ENCODE measurements at places on chromosomes 1 and 21. TPM values are rescaled to one million over a fixed set of nuclear protein-coding genes. Genes with fewer than 3 reads are reported as not detected.
A peak's percentile ranks its signal among the peaks of the same experiment; 100 is the strongest.

DNA sequence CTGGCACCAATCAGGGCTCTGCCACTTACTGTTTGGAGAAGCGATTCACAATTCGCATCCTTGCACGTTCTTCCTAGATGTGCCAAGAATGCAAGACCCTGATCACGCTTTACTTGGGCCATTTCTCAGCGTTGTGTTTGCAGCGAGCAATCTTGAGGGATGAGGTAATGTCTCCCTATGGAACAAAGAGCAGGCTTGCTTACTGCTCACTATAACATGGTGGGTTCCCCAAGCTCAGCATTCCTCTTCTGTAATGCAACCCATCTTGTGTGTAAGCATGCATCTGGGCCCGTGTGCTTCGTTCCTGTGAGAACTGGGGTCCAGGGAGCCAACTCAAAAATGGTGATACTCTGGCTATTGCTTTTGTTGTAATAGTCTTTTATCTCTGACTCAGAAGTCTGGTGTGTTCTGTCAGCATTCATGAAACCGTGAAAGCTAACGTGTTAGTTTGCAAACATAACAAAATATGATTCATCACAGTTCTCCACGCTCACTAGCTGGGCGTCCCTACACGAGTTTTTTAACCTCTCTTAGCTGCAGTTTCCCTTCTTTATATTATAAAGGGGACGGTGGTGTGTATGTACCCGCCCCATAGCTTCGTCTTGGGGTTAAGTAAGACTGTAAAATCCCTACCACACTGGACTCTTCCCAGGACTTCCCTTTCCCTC is 33.3 kb downstream of the DNTTIP2 start:
- DNase-seq, result no peak

Gene KIF26B
- 4.0 TPM for total RNA-seq

Gene AXDND1
- total RNA-seq, result not detected

Gene LCE2D
- total RNA-seq, result not detected

Gene RGS18
- total RNA-seq, result not detected

DNA sequence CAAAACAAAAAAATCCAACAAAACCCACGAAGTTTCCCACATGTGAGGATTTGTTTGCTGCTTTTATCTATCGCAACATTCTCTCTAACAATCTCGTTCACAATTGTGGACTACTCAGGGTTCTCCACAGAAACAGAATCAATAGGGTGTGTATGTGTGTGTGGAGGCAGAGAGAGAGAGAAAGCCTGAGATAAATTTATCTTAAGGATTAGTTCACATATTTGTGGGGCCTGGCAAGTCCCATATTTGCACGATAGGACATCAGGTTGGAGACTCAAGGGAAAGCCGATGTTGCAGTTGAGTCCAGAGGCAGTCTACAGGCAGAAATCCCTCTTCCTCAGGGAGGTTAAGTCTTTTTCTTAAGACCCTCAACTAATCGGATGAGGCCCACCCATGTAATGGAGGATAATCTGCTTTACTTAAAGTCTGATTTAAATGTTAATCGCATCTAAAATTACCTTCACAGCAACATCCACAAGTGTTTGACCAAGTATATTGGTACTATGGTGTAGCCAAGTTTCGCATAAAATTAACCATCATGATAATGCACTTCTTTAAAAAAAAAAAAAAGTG is 31.7 kb downstream of the ADAMTS1 start:
- no peak for DNase-seq

DNA sequence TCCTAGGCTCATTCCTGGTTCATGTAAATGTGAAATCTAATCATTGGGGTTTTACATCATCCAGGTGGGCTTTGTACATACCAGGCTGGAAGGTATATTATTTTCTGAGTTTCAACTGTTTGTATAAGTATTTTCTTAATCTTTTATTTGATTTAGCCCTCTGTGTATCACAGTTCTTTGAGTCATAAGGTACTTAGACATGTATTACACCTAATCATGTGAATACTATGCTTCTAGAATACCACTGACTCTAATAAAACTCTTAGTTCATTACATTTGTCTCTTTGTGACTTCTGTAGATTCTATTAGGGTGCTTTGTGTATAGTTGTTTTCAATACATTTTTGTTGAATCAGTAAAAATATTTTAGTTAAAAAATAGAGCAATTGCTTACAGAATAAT is 92.8 kb downstream of the ZFYVE9 start:
- no peak for DNase-seq

DNA sequence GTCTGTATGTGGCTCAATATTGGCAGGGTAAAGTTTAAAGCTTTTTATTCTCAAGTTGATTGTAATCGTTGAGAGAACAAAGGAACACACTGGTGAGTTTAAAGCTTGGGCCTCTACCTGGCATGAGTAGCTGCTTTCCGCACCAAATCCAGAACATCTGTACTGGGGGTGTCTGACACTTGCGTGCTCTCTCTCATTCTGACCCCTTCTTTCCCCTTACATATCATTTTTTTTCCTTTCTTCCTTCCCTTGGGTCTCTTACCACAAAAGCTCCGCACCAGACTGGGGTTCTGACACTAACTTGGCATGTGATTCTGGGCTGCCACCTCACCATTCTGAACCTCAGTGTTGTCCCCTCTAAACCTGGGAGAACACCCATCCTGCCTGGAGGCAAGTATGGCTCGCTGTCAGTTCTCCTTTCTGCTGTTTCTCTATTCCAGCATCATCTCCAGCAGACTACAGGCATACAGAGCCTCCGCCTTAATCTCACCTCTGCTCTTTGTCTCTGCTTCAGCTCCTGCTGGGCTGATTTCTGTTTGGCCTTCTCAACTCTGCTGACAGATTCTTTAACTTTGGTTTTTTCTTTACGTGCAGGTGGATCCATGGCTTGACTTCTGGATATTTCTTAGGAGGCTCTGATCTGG is 859 bp upstream of the ERMAP start:
- no peak for DNase-seq

DNA sequence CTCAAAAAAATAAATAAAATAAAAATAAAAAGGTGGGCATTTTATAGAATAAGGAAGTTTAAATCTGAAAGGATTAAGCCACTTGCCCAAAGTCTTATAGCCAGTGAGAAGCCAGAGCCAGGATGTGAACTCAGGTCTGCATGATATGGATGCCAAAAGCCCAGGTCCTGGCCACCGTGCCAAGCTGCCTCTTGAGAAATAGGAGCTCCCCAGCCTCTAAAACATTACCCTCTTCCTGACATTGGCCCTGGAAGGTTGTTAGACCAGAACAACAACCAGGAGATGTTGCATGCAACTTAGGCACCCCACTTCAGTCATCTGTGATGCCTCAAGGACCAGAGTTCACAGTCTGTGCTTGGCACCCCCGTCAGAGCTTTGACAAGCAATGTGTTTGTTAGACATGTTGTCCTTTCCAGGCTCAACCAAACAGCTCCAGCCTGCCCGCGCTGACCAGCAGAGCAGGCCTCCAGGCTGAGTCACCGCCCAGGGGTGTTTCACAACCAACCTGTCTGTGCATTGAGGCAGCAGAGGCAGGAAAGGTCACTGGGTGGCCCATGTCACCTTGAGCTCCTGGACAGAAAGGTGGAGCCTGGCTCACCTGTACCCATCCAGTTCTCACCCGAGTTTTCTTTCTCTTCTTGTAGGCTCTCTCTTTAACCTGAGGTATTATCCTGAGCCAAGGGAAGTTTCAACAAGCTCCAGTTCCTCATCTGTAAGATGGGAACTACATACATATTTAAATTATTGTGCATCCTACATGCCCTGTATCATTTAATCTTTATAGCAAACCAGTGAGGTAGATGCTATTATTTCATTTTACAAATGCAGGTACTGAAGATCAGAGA is 14.9 kb upstream of the MED18 start:
- DNase-seq, result no peak

Gene ACTL8
- total RNA-seq, result not detected

DNA sequence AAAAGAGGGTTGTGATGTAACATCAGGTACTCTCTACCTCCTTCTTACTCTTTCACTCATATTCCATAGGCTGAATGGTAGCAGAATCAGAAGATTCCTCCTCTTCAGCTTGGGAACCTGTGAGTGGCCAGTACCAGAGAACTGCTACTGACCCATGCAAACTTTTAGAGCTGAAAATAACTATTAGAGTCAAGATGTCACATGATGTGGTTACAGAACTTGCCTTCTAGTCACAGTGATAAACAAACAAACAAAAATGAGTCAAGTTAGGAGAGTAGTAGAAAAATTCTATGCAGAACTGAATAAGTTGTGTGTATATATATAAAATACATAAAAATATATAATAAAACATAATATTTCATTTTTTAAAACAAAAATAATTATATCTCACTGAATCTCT is 47.6 kb upstream of the RGS1 start:
- DNase-seq, result no peak

DNA sequence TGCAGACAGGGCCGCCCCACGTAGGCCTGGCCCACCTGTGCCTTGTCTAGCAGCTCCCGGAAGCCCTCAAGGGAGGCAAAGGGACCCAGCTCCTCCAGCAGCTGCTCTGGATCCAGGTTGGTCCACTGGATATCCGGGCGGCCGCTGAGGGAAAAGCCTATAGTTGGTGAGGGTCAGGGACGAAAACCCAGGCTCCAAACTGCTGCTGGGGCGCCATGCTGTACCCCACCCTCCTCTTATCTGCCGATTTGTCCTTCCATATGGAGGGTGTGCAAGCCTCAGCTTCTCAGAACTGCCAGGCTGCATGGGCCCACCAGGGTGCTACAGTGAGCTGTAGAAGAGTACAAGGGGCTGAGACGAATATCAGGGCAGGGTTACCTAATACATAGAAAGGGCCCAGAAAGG is 12.2 kb downstream of the PTCH2 start:
- DNase-seq, result no peak

DNA sequence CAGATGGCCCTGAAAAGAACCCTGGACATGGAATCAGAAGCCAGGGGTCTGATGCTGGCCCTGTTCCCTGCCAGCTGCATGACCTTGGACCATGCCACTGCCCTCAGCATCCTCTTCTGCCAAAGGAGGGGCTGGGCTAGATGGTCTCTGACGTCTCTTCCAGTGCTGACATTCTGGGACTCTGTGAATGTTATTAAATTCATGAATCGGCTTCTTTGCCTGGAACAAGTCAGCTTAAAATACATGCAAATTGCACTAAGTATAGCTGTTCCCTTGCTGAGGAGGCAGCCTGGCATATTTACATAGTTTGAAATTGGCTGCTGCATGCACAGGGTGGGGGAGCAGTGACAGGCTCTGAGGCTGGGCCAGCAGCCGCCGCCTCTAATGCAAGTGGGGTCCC is 23.8 kb downstream of the KCNA2 start:
- no peak for DNase-seq

DNA sequence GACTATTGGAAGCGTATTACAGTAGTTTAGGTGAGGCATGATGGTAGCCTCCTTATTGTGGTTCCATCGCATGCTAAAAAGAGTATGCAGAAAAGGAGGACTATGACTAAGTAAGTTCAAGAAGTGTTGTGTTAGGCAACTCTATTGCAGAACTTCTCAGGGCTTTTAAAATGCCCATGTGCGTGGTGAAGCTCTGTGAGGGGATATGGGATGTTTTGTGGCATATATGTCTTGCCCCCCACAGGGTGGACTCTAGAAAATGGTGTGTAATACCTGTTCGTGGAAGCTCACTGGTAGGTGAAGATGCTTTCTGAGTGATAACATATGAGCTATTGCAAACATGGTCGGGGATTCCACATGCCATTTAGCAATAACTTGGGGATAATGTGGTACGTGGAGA is 31.7 kb downstream of the MAN1A2 start:
- no peak for DNase-seq

Gene HFM1
- total RNA-seq, result 0.44 TPM

DNA sequence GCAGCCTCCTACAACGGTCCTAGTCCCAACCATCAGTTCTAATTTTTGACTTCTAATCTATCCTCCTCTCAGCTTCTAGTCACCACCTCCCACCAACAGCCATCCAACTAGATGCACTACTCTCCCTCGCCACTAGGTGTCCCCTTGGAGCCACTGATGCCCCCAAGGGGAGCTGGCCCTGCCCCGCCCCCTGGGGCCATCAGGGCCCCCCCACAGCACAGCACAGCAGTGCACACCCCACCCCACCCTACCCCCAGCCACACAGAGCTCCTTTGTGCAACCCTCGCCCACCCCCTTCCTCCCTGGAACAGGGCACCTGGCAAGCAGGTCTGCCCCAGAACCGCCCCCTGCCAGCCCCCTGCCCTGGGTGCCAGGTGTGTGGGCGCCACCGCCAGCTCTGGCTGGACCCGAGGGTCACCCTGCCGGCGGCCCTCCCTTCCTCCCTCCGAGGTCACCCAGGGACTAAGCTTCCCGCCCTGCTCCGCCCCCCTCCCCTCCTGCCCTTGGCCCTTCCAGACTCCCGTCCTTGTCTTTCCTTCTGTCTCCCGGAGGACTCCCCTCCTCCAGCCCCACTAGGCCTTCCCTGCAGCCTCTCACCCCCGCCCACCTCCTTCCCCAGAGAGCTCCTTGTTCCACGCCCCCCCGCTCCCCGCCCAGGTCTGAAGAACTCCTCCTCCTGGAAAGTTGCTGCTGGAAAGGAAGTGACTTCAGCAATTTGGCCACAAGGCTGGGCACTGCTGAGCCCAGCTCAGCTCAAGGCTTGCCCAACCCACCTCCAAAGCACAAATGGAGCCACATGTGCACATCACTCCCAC is 47.0 kb downstream of the AHDC1 start:
- DNase-seq, result peak; percentile 47

Gene TRIM46
- total RNA-seq, result 9.9 TPM

GRCh38 chr1:23123528-23123927 is 45.1 kb downstream of the LUZP1 start:
- DNase-seq, result no peak

DNA sequence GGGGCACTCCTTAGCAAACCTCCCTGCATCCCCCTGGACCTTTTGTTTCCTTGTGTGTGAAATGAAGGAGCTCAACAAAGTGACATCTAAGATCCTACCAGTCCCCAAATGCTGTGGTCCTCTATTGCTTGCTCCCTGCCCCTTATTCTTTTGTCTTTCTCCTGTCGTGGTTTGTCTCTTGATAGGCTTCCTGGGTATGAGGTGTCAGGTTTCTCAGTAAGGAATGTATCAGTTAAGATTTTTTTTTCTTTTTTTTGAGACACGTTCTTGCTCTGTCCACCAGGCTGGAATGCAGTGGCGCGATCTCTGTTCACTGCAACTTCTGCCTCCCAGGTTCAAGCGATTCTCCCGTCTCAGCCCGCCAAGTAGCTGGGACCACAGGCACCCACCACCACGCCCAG is 16.8 kb downstream of the CNIH3 start:
- no peak for DNase-seq

DNA sequence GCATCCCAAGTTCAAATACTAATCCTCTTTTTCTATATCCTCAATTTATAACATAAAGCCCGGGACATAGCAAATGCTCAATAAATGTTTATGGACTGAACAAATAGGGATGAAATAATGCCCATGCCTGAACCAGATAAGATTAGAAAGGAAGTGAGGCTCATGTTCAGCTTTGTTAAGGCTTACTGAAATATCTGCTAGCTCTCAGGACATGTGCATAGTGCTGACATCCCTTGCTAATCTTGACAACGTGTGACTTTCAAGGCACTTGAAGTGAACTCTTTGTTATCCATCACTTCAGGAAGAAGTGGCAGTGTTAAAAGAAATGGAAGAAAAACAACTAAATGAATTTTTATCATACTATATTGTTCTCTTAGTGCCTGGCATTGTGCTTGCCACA is 260.3 kb upstream of the SGIP1 start:
- DNase-seq, result no peak
